Muscle of leg (tissue), 16 donors: ENCODE measurements at places on chromosomes 1 and 21. TPM values are rescaled to one million over a fixed set of nuclear protein-coding genes. Genes with fewer than 3 reads are reported as not detected.
A peak's percentile ranks its signal among the peaks of the same experiment; 100 is the strongest.

KRTAP13-2 gene
- not detected for total RNA-seq

ZNF683 gene
- not detected for total RNA-seq

PLA2G2D gene
- total RNA-seq, result not detected

ANGPTL1 gene
- total RNA-seq, result 98.2 TPM

DNA sequence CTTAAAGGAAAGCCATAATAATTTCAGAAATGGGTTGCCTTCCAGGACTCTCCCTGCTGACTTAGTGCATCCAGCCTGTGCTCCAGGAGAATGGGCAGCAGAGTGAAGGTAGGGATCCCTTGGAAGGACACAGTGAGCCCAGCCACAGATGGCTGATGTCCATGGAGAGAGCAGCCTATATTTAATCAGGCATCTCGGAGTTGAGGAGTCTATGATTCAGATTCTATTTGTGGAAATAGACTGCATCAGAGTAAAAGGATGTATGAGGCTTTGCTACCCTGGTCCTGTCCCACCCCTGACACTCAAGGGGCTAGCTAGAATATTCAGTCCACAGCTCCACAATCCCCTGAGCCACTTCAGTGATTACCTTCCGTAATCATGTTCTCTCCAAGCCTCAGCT lies 43.8 kb upstream of the PBX1 start:
- H3K27ac ChIP-seq, result peak overlapping the region; percentile 32
- H3K4me1 ChIP-seq, result peaks cover 33% of the 10 kb centered on the region
- no peak overlapping the region for H3K4me3 ChIP-seq
- H3K27me3 ChIP-seq, result no peaks in the 10 kb centered on the region
- H3K36me3 ChIP-seq, result no peaks in the 10 kb centered on the region

DNA sequence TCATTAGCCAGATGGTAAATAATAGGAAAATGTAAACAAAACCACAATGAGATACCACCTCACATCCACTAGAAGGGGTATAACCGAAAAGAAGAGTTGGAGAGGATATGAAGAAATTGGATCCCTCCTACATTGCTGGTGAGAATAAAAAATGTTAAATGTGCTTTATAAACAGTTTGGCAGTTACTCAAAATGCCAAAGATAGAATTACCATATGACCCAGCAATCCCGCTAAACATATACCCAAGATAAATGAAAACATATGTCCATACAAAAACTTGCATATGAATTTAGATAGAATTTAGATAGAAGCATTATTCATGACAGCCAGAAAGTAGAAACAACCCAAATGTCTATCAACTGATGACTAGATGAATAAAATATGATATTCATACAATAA lies 4.4 kb upstream of the FMO2 start:
- no peaks in the 10 kb centered on the region for H3K36me3 ChIP-seq
- no peak for DNase-seq
- no peaks in the 10 kb centered on the region for H3K27me3 ChIP-seq
- no peak overlapping the region for H3K27ac ChIP-seq
- H3K4me1 ChIP-seq, result no peaks in the 10 kb centered on the region

DNA sequence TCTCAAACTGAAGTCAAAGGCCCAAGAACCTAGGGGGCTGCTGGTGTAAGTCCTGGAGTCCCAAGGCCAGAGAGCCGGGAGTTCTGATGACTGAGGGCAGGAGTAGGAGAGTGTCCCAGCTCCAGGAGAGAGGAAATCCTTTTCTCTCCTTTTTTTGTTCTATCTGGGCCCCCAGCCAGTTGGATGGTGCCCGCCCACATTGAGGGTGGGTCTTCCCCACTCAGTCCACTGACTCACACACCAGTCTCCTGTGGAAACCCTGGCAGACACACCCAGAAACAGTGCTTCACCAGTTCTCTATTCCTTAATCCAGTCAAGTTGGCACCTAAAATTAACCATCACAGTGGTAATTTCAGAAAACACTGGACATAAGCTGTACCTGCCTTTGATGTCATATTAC lies 12.7 kb upstream of the WDR26 start:
- H3K36me3 ChIP-seq, result peaks cover 8% of the 10 kb centered on the region
- H3K4me1 ChIP-seq, result peaks cover 3% of the 10 kb centered on the region
- no peak overlapping the region for H3K4me3 ChIP-seq
- H3K27ac ChIP-seq, result no peak overlapping the region

- H3K4me1 ChIP-seq, result peaks cover 4% of the 10 kb centered on the region
- peak; percentile 20 for DNase-seq
- no peaks in the 10 kb centered on the region for H3K36me3 ChIP-seq
- H3K27me3 ChIP-seq, result no peaks in the 10 kb centered on the region
Measured at GRCh38 chr1:29052100-29052499, 71.6 kb downstream of the TMEM200B start.

- H3K27ac ChIP-seq, result no peak overlapping the region
- H3K27me3 ChIP-seq, result peaks cover 57% of the 10 kb centered on the region
- no peaks in the 10 kb centered on the region for H3K36me3 ChIP-seq
- no peak overlapping the region for H3K4me3 ChIP-seq
- H3K4me1 ChIP-seq, result peaks cover 33% of the 10 kb centered on the region
Measured at GRCh38 chr1:9691691-9692090, 40.2 kb downstream of the PIK3CD start.

DNA sequence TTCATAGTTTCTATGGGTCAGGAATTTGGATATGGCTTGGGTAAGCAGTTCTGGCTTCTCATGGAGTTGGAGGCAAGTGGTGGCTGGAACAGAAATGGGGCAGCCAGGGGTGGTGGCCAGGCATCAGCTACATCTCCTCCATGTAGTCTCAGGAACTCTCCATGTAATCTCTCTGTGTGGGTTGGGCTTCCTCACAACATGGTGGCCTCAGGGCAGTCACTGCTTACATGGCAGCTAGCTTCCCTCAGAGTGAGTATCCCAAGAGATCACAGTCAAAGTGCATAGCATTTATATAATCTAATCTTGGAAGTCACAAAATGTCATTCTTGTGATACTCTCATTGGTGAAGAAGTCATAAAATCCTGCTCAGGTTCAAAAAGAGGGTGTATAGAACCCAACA lies 25.7 kb downstream of the MR1 start:
- H3K4me3 ChIP-seq, result no peak overlapping the region
- no peaks in the 10 kb centered on the region for H3K27me3 ChIP-seq
- H3K27ac ChIP-seq, result no peak overlapping the region
- DNase-seq, result no peak
